ENCODE measurements at places on chromosomes 12 and 14. TPM values are rescaled to one million over a fixed set of nuclear protein-coding genes. Genes with fewer than 3 reads are reported as not detected.

The CYP46A1 gene
- 2.5 TPM for total RNA-seq

The HOXC13 gene
- not detected for total RNA-seq

The TAS2R30 gene
- 10.9 TPM for total RNA-seq

The NPFF gene
- total RNA-seq = not detected

The CLEC2D gene
- 6.4 TPM for total RNA-seq

The GARIN6 gene
- total RNA-seq = not detected

The MYH7 gene
- total RNA-seq = 0.40 TPM

The TAS2R19 gene
- 12.1 TPM for total RNA-seq

The NANOG gene
- not detected for total RNA-seq

The BCL2L14 gene
- 101 TPM for total RNA-seq

The SLC41A2 gene
- 11.6 TPM for total RNA-seq

The GPR137C gene
- total RNA-seq = not detected

The WSCD2 gene
- total RNA-seq = not detected

The HCAR3 gene
- not detected for total RNA-seq

The ALDH1L2 gene
- total RNA-seq = 5.8 TPM

The AQP5 gene
- total RNA-seq = not detected

The CLEC4E gene
- not detected for total RNA-seq

The FAM90A1 gene
- not detected for total RNA-seq

The OTX2 gene
- total RNA-seq = not detected

The STAT2 gene
- 100 TPM for total RNA-seq

The ADGRD1 gene
- 28.5 TPM for total RNA-seq

The FOXN4 gene
- not detected for total RNA-seq

The ZNF84 gene
- 39.6 TPM for total RNA-seq

The NOS1 gene
- not detected for total RNA-seq

The PARPBP gene
- total RNA-seq = 4.1 TPM

The HOXC5 gene
- total RNA-seq = not detected

The MNAT1 gene
- 10.1 TPM for total RNA-seq

The SLC6A15 gene
- total RNA-seq = 0.80 TPM

The SERPINA9 gene
- not detected for total RNA-seq

The TAS2R42 gene
- not detected for total RNA-seq

The INTS13 gene
- total RNA-seq = 22.3 TPM

The PTHLH gene
- total RNA-seq = not detected

The MYH6 gene
- total RNA-seq = not detected

The DAO gene
- total RNA-seq = not detected

The KLRC4 gene
- total RNA-seq = 5.8 TPM

The SOX5 gene
- 27.2 TPM for total RNA-seq

The AHSA1 gene
- 79.8 TPM for total RNA-seq

The FOXG1 gene
- total RNA-seq = not detected

The AKAP3 gene
- 2.4 TPM for total RNA-seq

The OR4N2 gene
- not detected for total RNA-seq

The LIN7A gene
- 28.2 TPM for total RNA-seq

The CRIP2 gene
- 54.2 TPM for total RNA-seq

The WNT5B gene
- total RNA-seq = 0.94 TPM

The CLEC9A gene
- total RNA-seq = not detected

The IQSEC3 gene
- total RNA-seq = 0.76 TPM

The MYO1H gene
- not detected for total RNA-seq

The KRT83 gene
- not detected for total RNA-seq

The GLI1 gene
- total RNA-seq = 0.88 TPM

The PDZRN4 gene
- 6.0 TPM for total RNA-seq

Data from Peyer's patch (tissue), 4 donors.